CD4-positive, alpha-beta T cell treated with Interleukin-6 at 100 ng/mL for 8 hours (primary cell): ENCODE measurements at places on chromosomes 3 and 15.

DNA sequence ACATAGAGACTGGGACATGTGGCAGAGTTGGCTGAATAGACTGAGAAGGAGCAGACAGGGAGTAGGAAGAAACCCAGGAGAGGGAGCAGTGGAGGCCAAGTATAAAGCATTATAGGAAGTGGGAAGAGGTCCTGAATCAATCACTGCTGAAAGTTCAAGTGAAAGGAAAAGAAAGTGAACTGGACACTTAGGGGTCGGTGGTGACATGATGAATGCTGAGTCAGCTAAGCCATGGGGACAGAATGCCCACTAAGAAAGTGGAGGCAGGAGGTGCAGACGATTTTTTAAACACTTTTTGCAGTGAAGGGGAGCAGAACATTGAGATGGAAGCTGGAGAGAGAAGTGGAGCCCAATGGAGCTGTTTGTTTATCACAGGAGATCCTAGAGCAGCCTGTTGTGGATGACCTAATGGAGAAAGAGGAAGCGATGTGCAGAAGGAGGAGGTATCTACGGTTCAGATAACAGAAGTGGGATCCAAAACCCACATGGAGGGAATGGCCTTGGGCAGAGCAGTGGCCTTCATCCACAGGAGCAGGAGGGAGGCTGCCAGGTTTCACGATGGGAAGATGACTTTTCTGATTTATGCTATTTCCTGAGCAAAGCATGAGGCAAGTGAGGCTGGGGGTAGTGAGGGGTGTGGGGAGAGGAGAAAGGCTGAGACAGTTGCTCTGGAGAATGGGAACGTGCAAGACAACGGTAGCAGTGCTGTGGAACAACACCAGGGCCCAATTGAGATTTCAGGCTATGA is 208.2 kb downstream of the RPLP1 start:
- no peak for DNase-seq

- DNase-seq: no peak
Measured at GRCh38 chr15:39743611-39744010, 39.0 kb downstream of the FSIP1 start.

DNA sequence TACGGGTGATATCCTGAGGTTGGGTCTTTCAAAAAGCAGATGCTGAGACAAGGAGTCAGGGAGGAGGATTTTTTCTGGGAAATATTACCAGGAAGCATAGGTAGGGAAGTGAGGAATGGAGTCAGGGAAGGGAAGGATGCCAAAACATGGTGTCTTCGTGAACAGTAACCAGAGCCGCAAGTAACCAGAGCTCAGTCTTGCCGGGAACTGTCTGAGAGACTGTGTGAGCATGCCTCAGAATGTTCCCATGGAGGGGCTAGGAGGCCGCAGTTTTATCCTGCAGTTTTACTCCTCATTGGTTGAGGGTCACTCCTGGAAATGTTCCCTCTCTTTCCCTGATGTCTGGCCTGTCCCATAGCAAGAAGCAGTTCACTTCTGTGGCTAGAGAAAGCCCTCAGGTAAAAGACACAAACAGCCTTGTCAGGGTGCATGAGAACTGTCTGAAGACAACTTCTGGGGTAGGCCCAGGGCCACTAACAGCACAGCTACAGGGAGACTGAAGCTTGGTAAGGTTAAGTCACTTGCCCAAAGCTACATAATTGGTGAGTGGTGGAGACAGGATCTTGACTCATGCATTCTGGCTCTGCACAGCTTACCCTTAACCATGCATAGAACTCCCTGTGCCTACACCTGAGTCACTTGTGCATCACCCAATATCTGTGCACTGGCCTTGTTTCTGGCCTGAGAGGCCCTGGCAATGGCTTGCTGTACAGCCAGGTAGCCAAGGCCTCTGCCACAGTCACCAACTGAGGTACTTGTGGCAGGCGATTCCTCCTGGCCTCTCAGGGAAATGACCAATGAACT is 76.3 kb upstream of the FRMD4B start:
- DNase-seq: no peak

GRCh38 chr15:25947323-25948314 is 84.5 kb upstream of the ATP10A start:
- DNase-seq: no peak

DNA sequence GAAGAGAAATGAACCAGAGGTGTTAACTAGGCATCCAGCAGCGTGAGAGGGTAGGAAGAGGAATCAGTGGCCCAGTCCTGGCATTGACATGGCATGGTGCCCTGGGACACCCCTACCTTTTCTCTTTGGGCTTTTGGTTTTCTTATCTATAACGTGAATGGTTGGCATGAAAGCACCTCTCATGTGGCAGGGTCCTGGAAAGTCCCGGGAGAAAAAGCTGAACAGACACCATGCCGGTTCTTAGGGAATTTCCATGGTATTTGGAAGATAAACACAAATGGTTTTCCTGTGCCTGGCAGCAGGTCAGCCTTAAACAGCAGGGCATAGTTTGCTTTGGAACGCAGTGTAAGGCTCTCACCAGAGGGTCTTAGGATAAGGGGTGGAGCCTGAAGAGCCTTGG is 15.4 kb downstream of the ARNT2 start:
- no peak for DNase-seq

GRCh38 chr3:126542340-126543241 is 16.1 kb downstream of the C3orf22 start:
- no peak for DNase-seq

GRCh38 chr3:13610006-13610570 is 61.2 kb downstream of the FBLN2 start:
- DNase-seq: no peak

DNA sequence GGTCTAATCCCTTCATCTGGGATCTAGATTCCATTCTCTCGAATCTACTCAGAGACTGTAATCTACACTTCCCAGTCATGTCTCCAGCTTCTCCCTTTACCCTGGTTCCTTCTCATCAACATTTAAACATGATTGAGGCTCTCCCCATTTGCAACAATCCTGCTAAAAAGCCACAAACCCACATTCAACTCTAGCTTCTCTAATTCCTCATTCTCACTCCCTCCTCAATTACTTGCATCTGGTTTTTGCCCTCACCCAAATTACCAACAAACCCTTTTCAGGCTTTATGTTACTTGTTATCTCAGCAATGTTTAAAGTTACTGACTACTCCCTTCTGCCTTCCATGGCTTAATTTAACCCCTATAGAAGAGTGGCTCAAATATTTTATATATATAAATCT is 11.5 kb downstream of the ETFA start:
- no peak for DNase-seq

- no peak for DNase-seq
Measured at GRCh38 chr15:68814596-68814995, 6.1 kb downstream of the ANP32A start.

DNA sequence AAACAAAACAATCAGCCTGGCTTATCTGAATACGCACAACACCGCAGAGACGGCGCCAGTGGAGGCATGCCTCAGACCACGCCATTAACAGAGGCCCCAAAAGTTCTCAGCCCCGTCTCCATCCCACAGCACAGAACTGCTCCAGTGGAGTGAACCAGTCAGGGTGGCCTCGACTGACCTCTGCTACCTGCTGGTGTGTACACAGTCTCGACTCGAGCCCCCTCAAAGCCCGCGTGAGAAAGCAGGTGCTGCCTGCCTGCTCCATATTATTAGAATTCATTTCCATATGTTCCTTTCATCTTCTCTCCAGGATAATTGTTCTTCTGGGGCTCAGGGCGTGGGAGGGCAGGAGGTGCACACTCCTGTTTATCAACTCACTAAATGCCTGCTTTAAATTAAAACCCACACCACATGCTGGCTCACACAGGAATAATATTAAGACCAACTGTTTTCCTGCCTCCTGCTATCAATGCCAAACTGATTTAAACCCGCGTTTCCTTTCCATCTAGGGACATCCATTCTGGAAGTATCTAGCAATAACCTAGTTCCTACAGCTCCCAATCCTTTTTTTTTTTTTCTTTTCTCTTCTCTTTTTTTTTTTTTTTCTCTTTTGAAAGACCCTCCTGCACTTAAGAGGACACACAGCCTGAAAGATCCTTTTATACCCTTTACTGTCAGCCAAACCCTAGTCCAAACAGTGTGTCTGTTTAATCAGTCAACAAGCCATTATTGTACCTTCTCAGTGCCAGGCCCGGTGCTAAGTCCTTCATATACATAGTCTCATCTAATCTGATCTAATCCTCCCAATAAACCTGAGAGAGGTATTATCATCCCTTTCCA is 101.2 kb downstream of the TLE3 start:
- DNase-seq: no peak

DNA sequence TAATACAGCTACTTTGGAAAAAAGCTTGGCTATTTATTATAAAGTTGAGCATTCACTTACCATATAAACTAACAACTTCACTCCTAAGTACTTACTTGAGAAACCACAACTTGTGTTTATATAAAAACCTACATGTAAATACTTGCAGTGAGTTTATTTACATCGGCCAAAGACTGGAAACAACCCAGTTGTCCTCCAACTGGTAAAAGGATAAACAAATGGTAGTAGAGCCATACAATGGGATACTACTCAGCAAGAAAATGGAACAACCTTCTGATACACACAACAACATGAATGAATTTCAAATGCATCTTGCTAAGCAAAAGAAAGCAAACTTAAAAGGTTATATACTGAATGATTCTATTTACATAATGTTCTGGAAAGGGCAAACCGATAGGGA is 63.7 kb downstream of the SLC7A14 start:
- no peak for DNase-seq

GRCh38 chr3:20511863-20512505 is 326.0 kb upstream of the SGO1 start:
- no peak for DNase-seq
